KBM-7 (cell line): ENCODE measurements at places on chromosomes 7 and 10.

- DNase-seq = no peak
These were observed 41.5 kb upstream of the PRKCQ start for GRCh38 chr10:6621536-6621935.

DNA sequence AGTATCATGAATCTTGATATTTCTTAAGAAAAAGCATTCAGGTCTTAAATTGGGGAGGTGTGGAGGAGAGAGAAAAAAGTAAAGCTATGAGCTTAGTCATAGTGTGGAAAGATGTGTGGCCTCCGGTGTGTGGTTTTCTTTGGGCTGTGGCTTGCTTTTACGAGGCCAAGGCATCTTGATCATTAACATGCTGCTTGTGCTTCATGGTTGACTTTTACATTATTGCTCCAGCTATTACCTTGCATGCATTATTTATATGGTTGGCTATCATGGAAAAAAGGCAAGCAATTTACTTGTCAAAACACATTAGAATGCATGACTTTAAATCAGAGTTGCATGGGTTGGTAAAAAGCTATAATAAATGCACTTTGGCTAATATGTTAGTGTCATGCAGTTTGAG is 300.7 kb upstream of the ADARB2 start:
- no peak for DNase-seq

GRCh38 chr7:44215531-44215930 is 14.8 kb downstream of the YKT6 start:
- DNase-seq = no peak

DNA sequence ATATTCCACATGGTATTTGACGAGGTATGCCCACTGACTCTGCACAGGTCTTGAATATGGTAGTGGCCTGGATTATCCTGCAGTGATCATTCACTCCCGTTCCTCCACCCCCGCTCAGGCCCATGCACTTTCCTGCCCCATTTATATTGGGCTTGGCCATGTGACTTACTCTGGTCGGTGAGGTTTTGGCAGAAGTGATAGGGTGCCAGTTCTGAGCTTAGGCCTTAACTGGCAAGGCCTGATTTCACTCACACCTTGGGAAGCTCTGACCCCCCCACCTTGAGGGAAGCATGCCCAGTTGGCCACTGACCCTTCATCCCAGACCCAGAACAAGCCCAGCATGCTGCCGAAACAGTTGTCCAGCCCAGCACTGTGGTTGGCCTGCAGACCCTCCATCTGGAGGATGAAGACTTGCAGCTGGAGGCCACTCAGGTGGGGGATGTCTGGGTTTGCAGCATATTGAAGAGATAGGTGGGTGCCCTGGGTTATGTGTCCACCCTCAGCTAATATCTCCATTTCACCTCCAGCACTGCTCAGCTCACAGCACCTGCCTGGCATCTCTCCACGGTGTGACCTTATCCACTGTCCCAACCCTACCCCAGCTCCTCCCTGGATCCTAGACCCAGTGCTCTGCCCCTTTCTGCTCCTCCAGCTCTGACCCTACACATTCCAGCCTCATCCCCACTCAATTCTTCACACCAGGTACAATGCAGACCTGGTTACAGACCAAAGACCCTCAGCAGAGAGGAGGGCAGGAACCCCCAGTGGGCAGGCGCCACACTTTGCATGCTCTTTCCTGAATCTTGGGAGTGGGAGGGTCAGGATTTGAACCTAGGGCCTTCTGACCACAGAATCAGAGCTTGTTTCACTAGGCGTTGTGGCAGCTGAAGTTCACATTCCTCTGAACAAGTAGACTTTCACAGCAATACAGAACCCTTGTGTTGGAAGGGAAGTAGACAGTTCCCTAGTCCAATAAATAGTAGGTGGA is 138.1 kb upstream of the CHST15 start:
- DNase-seq = no peak

- DNase-seq = no peak
These were observed 8.8 kb downstream of the PAPSS2 start for GRCh38 chr10:87668324-87669074.

GRCh38 chr10:125738206-125738605 is 18.7 kb downstream of the EDRF1 start:
- no peak for DNase-seq

GRCh38 chr10:90321132-90321816 is 536.6 kb downstream of the HTR7 start:
- no peak for DNase-seq

- DNase-seq = no peak
These were observed 214.1 kb downstream of the REEP3 start for GRCh38 chr10:63735305-63735704.

DNA sequence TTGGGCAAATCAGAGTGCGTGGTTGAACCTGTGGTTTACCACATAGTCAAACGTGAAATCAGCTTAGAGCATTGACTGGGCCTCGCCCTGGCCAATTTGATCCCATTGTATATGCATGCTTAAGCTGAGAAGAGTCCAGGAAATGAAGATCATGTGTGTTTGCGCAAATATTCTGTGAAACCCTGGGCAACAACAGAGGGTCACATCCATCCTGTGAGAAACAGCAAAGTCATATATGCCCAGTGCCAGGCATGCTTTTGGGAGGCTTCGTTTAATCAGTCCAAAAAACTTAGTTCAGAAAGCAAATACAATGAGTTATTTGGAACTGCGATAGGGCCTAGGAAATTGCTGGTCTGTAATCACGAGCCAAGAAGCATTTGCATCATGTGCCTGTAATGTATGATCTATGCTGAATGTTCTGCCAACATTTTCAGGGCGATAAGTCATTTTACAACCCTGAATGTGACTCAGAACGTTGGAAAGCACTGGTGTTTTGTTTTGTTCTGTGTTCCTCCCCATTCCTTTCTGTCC is 412.1 kb upstream of the CELF2 start:
- no peak for DNase-seq

GRCh38 chr7:99126921-99127553 is 16.9 kb downstream of the SMURF1 start:
- DNase-seq = no peak

GRCh38 chr7:91327346-91327745 is 63.1 kb downstream of the FZD1 start:
- peak; percentile 40 for DNase-seq

DNA sequence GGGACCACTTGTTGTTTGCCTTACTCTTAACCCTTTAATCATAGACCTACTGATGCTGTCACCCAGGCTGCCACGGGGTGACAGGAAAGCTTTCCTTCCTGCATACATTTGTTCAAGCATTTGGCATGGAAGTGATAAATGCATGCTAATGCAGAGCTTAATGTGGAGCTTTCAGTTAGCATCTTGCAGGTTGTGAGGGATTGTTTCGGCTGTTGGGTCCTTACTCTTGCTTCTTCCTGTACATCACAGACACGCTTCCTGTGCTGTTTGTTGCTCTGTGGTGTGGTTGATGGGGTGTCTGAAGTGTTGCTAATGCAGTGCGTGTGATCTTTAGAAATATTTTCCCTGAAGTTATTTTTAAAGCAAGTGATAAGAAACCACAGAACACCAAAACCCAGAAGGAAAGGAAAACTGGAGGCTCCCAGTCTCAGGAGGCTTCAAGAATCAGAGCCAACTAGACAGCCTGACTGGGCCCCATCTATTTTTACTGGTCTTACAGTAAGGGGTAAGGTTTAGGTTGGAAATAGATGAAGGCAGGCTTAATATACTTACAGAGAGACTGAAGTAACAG is 143.1 kb downstream of the CHN2 start:
- DNase-seq = no peak

- DNase-seq = no peak
These were observed 312.4 kb downstream of the KCNMA1 start for GRCh38 chr10:77325233-77325537.
